ENCODE measurements at places on chromosomes 6 and 20. TPM values are rescaled to one million over a fixed set of nuclear protein-coding genes. Genes with fewer than 3 reads are reported as not detected.

GRCh38 chr20:16279320-16279719 is 293.9 kb downstream of the KIF16B start:
- no peak for DNase-seq

DNA sequence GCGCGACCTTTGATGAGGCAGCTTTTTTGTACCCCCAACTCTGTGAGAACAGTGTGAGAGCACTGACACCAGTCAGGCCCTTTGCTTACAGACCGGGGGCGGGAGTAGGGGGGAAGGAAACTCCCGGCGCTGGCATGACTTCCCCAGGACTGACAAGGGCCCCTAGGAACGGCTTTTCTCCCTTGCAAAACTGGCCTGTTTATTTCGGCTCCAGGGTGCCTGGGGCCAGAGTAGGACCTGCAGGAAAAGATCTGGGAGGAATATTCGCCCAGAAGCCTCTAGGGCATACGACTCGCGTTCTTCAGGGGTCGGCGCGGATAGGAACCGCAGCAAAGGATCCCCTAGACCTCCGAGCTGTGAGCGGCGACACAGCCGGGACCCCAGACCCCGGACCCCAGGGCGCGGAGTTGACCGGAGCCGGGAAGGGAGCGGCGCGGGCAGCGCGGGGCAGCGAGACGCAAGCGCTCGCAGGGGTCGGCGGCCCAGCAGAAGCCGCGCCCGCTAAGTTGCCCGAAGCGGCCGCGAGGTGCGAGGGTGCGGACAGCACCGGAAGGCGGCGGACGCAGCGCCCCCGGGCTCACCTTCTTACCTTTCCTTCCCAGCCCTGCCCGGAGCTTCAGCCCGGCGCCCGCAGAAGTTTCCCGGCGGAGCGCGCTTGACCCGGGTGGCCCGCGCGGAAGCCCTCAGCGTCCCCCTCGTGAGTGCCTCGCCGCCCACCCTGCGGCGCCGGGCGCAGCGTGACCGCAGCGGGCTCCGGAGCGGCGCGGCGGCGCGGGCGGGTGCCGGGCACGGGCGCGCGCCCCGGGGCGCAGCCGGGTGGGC is at the start of gene POPDC3:
Gene POPDC3, minus strand, starts transcription at position 771 of the 822 bp plus-strand sequence. CDS start 18,105 bp downstream, outside the sequence.
- no peak for DNase-seq

DNA sequence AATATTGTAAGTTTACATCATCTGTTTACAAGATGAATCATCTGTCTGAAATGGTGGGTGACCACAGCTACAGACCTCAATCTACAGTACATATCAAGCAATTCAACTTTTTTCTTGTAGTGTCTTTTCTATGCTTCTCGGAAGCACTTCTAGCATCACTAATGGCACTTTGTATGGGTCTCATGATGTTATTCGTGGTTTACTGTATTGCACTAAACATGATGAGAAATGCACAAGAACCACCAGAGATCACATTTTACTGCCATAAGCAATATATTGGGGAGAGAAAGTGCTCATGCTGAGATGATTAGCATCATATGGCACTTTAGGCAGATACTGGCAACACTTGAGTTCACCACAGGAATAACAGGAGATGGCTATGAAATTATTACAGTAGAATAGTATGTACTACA is 15.4 kb upstream of the BTBD3 start:
- no peak for DNase-seq

DNA sequence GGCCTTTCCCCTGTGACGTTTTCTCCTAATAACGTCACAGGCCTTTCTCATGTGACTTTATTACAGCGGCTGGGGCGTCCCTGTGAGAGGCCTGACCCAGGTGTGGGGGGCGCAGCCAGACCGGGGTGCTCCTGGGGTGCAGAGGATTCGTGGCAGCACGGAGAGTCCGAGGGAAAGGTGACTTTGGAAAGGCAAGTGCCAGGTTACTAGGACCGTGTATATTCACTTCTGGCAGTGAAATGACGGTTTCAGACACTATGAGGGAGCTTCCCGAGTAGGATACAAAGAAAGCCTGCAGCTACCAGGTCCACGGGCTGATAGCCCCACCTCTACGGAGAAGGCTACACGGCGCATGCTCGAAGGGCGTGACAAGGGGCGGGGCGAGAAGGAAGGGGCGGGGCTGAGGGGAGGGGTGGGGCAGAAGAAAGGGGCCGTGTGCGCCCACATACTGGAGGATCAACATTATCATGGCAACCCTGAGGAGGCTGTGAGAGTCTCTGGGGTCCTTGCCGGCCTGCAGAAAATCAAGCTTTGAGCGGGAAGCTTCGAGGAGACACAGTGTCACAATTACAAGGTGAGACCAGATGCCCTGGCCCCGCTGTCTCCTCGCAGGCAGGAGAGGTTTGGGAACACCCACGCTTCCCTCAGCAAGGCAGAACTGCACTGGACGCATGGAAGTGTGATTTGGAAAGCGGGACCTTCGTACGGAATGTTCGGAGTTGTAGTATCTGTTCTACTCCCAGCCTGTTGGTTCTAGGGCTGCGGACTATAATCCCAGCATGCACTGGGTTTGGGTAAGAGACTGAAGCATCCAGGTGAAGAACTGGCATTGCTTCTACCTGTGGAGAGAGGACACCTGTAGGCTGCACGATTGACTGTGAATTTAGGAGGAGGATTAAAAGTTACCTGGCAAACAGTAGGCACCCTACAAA is 54.4 kb upstream of the ZNF337 start:
- no peak for DNase-seq

- DNase-seq, result no peak
Observed at GRCh38 chr20:5835321-5835821, 85.2 kb downstream of the SHLD1 start.

DNA sequence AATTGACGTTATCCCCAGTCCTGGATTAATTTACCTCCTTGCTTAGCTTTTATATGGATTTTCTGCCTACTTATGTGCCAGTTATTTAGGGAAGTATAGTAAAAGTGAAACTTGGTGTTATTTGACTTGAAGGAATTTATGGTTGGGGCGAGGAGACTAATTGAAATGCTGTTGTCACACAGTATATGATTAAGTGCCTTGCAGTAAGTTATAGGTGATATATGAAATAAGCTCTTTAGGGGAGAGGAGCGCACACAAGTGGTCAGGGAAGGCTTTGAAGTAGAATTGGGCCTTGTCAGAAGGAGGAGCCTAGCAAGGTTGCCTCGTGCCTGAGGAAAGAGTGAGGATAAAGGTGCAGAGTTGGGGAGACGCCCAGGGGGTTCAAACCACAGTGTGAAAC is 20.5 kb downstream of the NCOA7 start:
- no peak for DNase-seq

DNA sequence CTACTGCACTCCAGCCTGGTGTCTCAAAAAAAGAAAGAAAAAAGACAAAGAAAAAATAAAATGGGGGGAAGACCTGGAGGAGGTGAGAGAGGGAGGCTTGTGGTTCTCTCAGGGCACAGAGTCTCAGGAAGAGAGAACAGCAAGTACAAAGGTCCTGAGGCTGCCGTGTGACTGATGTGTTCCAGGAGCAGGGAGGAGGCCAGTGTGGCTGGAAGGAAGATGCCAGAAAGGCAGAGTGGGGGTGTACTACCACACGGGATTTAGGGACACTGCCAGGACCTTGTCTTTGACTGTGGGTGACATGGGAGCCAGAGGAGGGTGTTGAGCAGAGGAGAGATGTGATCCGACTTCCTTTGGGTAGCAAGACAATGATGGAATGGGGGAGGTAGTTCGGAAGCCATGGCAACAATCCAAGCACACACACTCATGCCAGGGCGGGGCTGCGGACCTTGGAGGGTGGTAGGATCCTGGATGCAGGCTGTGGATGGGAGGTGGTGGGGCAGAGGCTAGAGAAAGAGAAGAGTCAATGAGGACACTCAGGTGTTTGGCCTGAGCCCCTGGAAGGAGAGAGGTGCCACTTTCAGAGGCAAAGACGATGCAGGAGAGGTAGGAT is 136.4 kb upstream of the PTPN1 start:
- no peak for DNase-seq

GRCh38 chr6:118776607-118777549 is 117.1 kb upstream of the ASF1A start:
- no peak for DNase-seq

DNA sequence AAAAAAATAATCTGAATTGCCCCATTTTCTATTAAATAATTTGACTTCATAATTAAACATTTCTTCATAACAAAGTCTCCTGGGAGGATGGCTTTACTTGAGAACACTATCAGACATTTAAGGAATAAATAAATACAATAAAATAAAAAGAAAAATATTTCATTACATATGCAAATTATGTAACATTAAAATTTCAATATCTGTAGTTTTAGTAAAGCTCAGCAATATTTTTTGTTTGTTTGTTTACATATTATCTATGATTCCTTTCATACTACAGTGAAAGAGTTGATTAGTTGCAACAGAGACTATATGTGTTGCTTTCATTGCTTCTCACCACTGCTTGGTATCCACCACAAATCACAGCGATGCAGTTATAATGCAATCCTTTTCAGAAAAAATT is 474.9 kb upstream of the GJE1 start:
- DNase-seq, result no peak

Gene SERAC1
- 14.9 TPM for total RNA-seq

Gene VSX1
- total RNA-seq, result not detected

Gene MAS1
- not detected for total RNA-seq
